Stimulated activated CD8-positive, alpha-beta memory T cell treated with anti-CD3 and anti-CD28 coated beads, Interleukin-15, amount 100 ng/mL, for 4 hours (primary cell): ENCODE measurements at places on chromosomes 2 and 18.

GRCh38 chr18:49972535-49972934 lies 159.2 kb upstream of the ACAA2 start:
- no peak for DNase-seq

- DNase-seq = no peak
Observed at GRCh38 chr2:23861952-23862351, 65.0 kb downstream of the ATAD2B start.

GRCh38 chr2:66574701-66575624 lies 140.0 kb downstream of the MEIS1 start:
- no peak for DNase-seq

DNA sequence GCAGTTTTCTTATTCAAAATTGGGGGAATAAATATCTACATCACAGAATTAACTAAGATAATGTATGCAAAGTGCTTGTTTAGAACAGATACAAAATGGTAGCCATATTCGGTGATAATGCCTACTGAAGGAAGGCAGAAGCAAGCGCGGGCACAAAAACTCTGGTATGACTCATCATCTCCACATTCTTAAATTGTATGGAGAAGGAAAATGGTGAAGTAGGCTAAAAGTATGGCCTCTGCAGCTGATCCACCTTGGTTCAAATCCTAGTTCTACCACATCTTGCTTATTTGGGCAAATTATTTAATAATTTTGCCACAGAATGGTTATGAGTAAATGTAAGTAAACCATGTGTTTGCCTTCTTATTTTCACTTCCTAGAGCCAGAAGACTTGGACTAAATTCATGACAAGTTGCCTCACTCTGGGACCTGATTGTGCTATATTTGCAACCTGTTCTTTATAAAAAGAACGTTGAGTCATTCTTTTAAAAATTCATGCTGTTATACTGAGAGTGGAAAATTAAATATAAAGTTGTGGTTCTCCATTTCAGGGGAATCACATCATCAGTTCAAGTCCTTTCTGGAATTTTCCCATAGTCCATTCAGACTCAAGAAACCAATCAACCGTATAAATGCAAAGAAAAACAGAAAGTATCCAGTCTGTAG lies 9.0 kb upstream of the CDK15 start:
- DNase-seq = no peak

GRCh38 chr2:8451273-8451672 lies 230.6 kb upstream of the ID2 start:
- DNase-seq = no peak

GRCh38 chr18:69916412-69916811 lies 31.3 kb downstream of the CD226 start:
- DNase-seq = no peak

DNA sequence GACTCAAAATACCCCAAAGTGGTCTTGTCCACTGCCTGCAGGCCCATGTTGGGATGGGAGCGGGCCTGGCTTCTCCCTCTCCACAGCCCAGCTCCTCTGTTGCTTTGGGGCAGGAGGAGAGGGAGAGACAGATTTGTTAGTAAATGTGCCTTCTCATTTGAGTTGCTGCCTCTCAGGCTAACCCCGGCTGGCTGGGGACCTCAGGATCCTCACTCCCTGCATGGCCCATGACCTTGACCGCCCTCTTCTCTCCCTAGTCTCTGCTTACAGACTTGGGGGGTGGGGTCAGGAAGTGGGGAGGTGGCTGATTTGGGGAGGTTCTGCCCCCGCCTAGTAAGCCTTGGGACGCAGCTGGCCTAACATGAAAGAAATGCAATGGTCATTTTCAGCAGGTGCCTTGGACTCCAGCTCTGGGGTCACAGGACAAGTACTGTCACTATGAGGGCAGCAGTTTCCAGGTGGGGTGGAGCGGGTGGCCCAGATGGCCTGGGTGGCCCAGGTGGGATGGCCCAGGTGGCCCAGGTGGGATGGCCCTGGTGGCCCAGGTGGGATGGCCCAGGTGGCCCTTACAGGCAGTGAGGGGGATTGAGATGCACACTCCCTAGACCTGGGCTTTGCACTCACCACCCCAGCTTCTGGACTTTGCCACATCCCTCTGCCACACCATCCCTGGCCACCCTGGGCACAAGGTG lies 24.1 kb downstream of the HJURP start:
- no peak for DNase-seq

DNA sequence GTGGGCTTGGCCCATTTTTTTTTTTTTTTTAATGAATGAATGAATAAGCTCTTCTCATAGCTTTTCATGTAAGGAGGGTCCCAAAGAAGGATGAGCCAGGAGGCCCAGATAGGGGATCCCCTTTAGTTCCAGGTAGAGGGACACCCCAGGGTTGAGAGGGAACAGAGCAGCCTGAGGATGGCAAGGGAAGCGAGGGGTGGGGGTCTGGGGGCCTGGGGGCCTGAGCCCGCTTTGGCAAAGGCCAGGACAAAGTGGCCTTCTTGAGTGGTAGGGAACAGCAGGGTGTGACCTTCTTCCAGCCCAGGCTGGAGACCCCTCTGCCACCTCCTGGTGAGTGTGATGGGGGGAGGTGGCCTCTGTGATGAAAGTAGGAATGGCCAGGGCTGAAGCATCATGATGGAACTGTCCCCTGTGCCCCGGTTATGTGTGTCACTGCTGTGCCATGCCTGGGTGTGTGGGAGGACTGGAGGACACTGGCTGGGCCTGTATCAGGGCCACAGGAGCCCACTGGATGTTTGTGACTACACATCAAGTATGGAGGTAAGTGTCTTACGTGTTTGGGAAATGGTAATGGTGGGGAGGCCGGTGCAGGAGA lies 263.5 kb upstream of the HDAC4 start:
- DNase-seq = no peak

GRCh38 chr2:121911036-121911435 lies 155.6 kb downstream of the TSN start:
- no peak for DNase-seq

- DNase-seq = no peak
Observed at GRCh38 chr2:144357623-144358373, 162.1 kb downstream of the ZEB2 start.

GRCh38 chr18:63444580-63444979 lies 22.3 kb upstream of the VPS4B start:
- no peak for DNase-seq

- no peak for DNase-seq
Observed at GRCh38 chr2:128366713-128367511, 48.2 kb upstream of the HS6ST1 start.

- DNase-seq = no peak
Observed at GRCh38 chr2:85213901-85214512, 80.8 kb downstream of the TCF7L1 start.

- DNase-seq = no peak
Observed at GRCh38 chr18:24270937-24271380, 126.7 kb downstream of the OSBPL1A start.

- no peak for DNase-seq
Observed at GRCh38 chr2:161905389-161906046, 168.5 kb downstream of the DPP4 start.

GRCh38 chr2:151243468-151243867 lies 18.2 kb downstream of the RBM43 start:
- no peak for DNase-seq

- DNase-seq = no peak
Observed at GRCh38 chr2:191280834-191281756, 35.9 kb downstream of the MYO1B start.

GRCh38 chr2:25207078-25207545 lies 38.7 kb upstream of the POMC start:
- no peak for DNase-seq

GRCh38 chr2:75606761-75607399 lies 39.7 kb upstream of the MRPL19 start:
- DNase-seq = no peak

DNA sequence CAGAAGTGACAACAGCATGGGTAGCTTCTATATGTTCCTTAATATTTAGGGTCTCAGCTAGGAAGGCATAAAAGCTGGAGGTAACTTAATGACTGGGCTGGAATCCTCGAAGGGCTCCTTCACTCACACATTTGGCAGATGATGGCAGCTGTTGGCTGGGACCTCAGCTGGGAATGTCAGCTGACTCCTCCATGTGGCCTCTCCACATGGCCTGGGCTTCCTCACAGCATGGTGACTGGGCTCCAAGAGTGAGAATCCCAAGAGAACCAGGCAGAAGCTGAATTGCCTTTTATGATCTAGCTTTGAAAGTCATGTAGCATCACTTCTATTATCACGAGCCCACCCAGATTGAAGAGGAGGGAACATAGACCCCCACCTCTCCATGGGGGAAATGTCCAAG lies 54.9 kb downstream of the TET3 start:
- DNase-seq = no peak

DNA sequence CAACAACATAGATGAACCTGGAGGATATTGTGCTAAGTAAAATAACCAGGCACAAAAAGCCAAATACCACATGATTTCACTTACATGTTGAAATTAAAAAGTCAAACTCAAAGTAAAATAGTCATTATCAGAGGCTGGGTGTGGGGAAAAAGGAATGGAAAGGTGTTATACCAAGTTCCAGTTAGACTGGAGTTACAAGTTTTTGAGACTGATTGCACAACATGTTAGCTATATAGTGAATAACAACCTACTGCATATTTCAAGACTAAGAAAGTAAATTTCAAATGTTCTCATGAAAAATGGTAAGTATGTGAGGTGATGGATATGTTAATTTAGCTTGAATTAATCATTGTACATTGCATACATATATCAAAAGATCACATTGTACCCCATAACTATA lies 116.8 kb upstream of the HNMT start:
- no peak for DNase-seq

- no peak for DNase-seq
Observed at GRCh38 chr2:218894151-218894879, 13.7 kb downstream of the WNT10A start.

DNA sequence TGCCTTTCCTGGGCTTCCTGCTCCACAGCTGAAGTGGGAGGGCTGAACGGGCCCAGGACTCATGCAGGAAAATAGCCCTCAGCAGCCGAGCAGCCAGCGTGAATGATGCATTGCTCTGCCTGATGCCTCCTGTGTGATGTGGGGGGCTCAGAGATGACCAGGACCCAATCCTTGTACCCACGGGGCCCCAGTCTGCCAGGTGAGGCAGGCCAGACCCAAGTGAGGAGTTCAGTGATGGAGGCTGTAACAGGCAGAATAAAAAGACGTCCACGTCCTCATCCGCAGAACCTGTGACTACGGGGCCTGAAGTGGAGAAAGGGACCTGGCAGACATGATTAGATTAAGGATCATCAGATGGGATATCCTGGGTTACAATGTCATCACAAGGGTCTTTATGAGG lies 194.9 kb upstream of the HDAC4 start:
- no peak for DNase-seq

- DNase-seq = no peak
Observed at GRCh38 chr2:232129483-232129882, 168.0 kb downstream of the DIS3L2 start.

GRCh38 chr2:218263817-218264641 lies 3.2 kb downstream of the GPBAR1 start:
- DNase-seq = no peak

GRCh38 chr2:27741673-27742072 lies 29.8 kb upstream of the MRPL33 start:
- DNase-seq = no peak

DNA sequence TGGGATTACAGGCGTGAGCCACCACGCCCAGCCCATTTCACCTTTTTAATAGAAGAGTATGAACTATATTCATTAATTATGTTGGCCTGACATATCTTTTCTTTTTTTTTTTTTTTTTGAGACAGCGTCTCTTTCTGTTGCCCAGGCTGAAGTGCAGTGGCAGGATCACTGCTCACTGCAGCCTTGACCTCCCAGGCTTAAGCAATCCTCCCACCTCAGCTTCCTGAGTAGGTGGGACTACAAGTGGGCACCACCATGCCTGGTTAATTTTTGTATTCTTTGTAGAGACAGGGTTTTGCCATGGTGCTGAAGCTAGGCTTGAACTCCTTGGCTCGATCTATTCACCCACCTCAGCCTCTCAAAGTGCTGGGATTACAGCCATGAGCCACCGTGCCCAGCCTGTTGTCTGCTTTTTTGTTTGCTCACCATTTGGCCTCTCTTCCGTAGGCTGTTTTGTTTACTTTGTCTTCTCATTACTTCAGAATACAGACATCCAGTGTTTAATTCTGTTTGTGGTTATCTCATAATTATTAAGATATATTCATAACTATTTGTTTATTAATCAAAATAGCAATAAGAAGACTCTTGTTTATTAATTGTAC lies 16.3 kb upstream of the CDH2 start:
- DNase-seq = no peak
